SJSA1 (cell line): ENCODE measurements at places on chromosomes 12 and 14. TPM values are rescaled to one million over a fixed set of nuclear protein-coding genes. Genes with fewer than 3 reads are reported as not detected.

Gene NOS1
- not detected in 2 replicates for total RNA-seq

Gene RAPGEF3
- total RNA-seq: 0.38 and 1.1 TPM in 2 replicates

Gene MYH6
- total RNA-seq: not detected in 2 replicates

Gene HHIPL1
- total RNA-seq: 0.42 TPM in 1 of 2 replicates, not detected in the other

Gene SPTB
- 1.1 and 2.0 TPM in 2 replicates for total RNA-seq

Gene KLHL33
- total RNA-seq: not detected in 2 replicates

Gene GCH1
- total RNA-seq: 1.8 and 2.3 TPM in 2 replicates

Gene IL22
- total RNA-seq: not detected in 2 replicates

Gene MEG3
- 37.3 and 39.1 TPM in 2 replicates for total RNA-seq

Gene KRT79
- total RNA-seq: 0.08 and 1.1 TPM in 2 replicates

GRCh38 chr12:53966085-53966384 is 6.9 kb upstream of the HOXC11 start:
- DNase-seq: no peak

GRCh38 chr14:22531451-22532344 is 57.3 kb downstream of the DAD1 start:
- no peak for DNase-seq

DNA sequence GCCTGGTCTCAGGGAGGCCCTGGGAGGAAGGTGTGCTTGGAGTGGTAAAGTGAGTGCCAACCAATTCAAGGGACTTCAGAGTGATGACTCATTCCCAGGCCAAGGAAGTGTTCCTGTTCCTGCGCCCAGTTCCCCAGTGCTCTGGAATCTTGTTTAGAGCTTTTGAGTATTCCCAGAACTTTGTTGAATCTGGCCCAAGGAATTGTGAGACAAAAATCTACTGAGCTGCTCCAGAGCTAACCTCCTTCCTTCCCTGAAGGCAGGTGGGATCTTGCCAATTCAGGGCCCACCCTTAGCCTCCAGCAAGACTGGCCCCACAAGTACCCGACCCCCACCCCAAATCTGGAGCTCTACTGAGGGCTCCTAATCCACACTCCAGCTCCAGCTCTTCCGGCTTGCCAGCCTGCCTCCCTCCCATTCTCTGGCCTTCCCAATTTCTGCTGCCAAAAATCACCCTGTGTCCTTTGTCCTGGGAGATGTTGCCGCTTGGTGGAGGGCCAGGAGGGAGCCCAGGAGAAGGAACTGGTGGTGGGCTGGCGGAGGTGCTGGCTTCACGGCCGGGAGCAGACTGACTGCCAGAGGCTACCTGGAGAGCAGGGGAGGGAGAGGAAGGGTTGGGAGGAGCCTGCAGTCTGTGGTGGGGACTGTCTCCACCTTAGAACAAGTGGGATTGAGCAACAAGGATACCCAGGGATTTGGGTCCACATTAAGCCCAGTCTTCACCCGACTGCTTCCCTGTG is 2.0 kb upstream of the ATN1 start:
- DNase-seq: peak; percentile 90

GRCh38 chr14:88856786-88857366 is 32.4 kb downstream of the TTC8 start:
- no peak for DNase-seq

DNA sequence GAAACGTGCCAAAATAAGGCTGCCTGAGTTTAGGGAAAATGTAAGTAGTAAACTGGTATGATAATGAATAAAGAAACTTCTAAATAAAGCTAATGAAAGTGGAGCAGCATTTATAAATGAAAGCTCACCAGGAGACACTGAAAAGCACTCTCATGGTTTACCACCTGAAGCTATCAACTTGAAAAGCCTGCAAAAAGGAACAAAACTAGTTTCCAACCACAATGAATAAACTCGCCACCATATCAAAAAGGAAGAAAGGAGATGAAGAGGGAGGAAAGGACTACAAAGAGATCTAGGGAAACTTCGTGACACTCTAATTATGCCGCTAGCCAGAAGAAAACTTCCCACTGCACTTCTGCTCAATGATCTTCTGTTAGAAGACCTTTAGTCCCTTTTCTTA is 66.7 kb downstream of the MED13L start:
- DNase-seq: no peak

GRCh38 chr14:99579903-99580571 is 24.0 kb downstream of the CCDC85C start:
- DNase-seq: peak; percentile 98

- no peak for DNase-seq
Observed at GRCh38 chr14:106372870-106373652, 846.7 kb downstream of the TMEM121 start.

- DNase-seq: peak; percentile 90
Observed at GRCh38 chr12:10716704-10717315, 6.3 kb downstream of the YBX3 start.

- no peak for DNase-seq
Observed at GRCh38 chr14:40806471-40806870, 800.2 kb upstream of the LRFN5 start.

DNA sequence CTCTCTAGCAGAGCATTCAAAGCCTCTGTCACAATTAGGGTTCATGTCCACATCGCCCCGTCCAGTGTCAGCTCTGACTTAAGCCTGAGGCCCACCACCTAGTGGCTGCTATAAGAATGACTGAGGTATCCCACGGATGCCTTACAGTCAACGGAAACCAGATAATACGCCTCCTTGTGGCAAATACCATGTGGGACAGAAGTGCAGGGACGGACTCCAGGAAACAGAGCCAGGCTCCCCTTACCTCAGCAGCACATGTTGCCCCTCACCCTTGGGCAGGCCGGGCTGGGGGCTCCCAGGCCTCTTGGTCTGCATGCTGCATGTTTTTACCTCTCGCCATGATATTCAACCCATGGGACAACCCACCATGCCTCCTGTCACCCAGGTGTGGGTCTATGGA is 86.3 kb downstream of the VWF start:
- peak; percentile 33 for DNase-seq

DNA sequence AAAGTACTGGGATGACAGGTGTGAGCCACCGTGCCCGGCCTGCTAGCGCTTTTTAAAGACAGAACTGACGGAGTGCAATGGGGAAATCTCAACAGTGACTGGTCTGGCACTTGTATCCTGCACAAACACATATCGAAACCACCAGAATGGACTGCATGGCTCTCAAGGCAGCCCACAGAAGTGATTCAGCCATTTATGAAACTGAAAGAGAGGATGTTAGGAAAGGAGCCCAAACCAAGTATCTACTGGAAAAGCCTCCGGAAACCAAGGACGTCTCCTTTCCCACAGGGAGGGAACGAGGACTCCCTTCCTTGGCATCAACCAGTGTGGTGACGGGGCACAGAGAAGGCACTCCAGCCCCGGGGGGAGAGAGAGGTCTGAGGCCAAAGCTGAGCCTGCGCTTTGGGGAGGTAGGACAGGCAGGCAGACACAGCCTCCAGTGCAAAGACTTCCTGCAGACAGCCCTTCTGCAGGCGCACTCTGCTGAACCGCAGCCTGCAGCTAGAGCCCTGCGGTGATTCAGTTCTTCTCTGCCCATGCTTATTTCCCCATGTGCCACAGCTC is 16.5 kb downstream of the SLC15A4 start:
- no peak for DNase-seq

- no peak for DNase-seq
Observed at GRCh38 chr14:45181806-45182205, 46.1 kb downstream of the FANCM start.
